ENCODE measurements at places on chromosomes 11 and 22.
A peak's percentile ranks its signal among the peaks of the same experiment; 100 is the strongest.

DNA sequence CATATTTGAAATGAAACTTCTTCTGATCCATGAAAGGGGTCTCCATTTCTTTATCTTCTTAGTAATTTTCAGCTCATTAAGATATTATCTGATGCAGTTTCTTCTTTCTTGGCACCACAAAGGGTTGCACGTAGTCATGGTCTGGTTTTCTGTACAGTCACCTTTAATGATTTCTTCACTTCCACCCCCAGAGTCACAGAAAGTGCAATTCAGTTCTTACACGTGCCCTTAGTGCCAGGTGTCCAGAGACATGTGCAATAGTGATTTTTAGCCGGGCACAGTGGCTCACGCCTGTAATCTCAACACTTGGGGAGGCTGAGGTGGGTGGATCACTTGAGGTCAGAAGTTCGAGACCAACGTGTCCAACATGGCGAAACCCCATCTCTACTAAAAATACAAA, 202.8 kb upstream of the MTNR1B start:
- no peak for DNase-seq

GRCh38 chr11:124745835-124746620, 6.0 kb downstream of the VSIG2 start:
- DNase-seq, result no peak

DNA sequence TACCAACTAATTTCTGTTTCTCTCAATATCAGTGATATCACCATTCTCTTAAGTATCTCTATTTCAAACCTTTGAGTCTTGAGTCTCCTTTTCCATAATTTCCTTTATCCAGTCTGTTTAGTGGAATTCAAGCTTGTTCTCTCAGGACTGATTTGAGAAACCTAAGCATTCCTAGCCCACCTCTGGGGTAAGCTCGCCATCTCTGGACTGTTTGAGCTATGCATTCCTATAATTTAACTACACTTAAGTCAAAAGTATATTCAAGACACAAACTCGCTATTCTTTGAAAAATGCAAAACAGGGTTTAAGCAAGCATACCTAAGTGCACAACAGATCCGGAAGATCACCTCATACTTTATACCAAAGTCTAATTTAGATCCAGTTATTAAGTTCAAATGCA, 2.1 kb upstream of the DLAT start:
- DNase-seq, result no peak

- peak; percentile 41 for DNase-seq
These were observed 26.4 kb downstream of the LRFN4 start for GRCh38 chr11:66883016-66883965.

- no peak for DNase-seq
These were observed 87.2 kb downstream of the CWF19L2 start for GRCh38 chr11:107370390-107370789.

Measured in activated CD4-positive, alpha-beta T cell treated with anti-CD3 and anti-CD28 coated beads, Interleukin-2, amount 50 U/mL, for 24 hours (primary cell).